ENCODE measurements at places on chromosomes 3 and 15.

DNA sequence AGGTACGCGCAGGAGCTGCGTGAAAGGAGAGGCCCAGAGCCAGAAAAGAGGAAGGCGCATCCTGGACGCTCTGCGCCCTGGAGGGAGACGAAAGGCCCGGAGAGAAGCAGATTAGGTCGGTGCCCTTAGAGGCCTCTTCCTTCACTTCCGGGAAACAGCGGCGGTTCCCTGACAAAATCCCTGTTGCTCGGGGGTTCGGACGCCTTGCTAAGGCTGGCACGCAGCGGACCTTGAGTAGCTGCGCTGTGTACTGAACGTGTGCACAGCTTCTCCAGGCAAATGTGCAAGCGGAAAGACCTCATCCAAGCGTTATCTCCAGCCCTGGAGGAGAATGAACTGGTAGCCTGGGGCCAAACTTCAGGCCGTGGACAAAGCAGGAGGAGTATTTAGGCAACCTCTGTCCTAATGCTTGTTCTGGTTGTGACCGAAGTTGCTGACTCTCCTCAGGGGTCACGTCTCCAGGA is 3.0 kb upstream of the SOX14 start:
- DNase-seq, result no peak

DNA sequence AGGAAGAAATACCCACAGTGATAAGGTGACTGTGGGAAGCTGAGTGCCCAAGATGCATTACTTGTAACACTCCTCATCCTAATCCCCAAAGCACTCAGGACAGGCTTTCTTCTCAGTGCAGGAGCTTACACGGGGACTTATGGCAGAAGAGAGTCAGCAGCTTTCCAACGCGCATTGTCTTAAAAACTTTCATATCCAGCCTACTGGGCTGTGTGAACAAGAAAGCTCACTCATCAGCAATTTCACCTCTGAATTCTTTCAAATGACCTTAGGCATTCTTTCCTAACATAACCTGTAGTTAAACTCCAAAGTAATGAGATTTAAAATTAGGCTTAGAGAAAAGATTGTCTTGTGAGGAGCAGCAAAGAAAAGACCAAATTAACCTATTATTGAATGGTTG is 132.3 kb downstream of the KCNAB1 start:
- no peak for DNase-seq

GRCh38 chr3:157581371-157581770 is 78.2 kb upstream of the VEPH1 start:
- DNase-seq, result no peak

DNA sequence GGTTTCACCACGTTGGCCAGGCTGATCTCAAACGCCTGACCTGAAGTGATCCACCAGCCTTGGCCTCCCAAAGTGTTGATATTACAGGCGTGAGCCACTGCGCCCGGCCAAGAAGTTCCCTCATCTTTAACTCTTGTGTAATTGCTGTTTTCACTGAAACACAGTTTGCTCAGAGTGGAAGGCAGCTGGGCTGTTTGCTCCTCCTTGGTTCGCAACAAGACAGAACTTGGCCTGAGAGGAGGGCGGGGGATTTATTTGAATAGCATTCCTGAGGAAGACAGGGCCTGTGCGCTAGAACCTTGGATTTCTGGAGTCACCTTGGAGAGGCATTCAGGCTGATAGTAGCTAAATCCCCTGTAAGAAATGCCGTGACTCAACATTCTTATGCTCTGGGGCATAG is 226.7 kb upstream of the MCTP2 start:
- DNase-seq, result no peak

DNA sequence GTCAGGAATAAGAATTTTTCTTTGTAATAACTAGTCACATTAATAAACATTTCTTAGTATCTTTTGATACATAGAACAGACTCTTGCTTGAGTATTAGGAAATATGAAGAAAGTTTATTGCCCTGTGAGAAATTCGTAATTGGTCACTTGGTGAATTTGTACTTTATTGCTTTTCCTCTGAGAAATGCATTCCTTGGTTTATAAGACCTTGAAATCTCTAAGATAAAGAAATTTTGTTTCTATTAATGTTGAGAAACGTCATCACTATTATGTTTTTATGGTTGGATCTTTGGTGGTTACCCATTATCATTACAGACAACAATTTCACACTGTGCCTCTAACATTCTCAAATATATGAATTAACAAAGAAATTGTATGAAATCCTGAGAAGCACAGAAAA is 652.0 kb upstream of the NECTIN3 start:
- DNase-seq, result no peak

GRCh38 chr15:94236608-94237007 is 5.2 kb downstream of the MCTP2 start:
- DNase-seq, result no peak

All from stimulated activated CD8-positive, alpha-beta memory T cell treated with anti-CD3 and anti-CD28 coated beads, Interleukin-15, amount 100 ng/mL, for 24 hours (primary cell).